ENCODE measurements at places on chromosomes 13 and 19.

GRCh38 chr19:9901020-9901419 lies 35.3 kb downstream of the OLFM2 start:
- no peak for DNase-seq

DNA sequence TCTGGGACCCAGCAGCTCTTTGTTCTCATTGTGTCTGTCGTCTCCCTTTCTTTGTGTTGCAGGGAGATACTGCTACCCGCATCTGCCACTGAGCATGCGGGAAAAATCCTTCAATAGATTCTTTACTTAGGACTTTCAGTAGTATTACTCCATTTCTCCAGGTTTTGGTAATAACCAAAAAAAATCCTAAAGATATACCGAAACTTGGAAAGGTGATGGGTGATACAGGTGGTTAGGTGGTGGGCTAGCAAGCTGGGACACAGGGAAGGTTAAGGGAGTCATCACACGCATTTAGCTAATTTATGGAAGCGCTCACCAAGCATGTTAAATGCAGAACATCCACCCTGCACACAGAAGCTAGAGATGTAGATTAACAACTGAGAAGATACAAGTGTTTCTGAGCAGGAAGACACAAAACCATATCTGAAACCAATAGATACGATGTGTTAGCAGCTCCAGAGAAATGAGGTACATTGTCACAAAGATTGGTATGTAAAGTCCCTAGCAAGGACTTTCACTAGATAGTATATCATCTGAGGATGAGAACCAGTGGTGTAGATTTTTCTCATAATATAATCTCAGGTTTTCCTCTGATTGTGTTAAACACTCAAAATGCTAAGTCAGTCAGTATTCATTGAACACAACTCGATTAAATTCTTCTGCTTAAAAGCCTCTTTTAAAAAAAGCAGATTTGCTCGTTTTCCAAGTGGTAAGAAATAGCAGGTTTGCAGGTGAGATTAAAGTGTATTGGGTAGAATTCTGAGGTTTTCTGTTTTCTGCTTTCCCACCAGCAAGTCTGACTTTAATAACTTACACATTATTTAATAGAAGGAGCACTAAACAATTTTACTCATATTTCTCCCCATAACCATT lies 1.2 kb upstream of the SLAIN1 start:
- peak; percentile 20 for DNase-seq

DNA sequence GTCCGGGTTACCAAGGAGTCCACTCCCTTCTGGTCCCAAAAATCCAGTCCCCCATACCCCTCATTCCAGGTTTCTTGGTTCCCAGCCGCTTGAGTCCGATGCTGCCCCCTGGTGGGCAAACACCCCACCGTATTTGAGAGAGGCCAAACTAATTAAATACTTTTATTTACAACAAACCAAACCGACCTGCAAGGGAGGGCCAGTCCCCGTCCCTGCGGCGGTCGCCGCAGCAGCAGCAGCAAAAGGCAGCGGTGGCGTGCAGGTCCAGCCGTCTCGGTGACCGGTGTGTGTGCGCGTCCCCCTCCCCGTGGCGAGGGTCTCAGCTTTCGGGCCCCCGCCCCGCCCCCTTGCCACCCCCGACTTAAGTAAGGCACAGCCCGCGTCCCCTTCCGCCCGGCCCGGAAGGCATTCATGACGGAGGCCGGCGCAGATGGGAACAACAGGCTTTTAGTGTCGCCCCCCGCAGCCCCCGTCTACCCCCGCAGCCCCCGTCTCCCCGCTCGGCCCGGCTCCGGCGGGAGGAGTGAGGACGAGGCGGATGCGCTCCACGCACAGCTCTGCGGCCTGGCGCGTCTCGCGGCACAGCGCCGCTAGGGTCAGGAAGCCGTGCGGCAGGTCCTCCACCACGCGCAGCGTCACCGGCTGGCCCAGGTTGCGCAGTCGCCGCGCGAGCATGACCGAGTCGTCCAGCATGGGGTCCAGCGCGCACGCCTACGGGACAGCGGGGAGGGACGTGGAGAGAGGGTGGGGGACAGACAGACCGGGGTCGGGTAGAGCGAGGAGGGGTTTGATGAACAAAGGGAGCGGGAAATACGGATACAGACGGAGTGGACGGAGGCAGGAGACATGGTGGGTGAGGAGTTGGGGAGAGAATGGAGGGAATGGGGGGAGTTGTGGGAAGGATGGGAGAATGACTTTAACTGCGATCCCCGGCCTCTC lies 11.5 kb upstream of the CNFN start:
- DNase-seq = peak; percentile 63

- peak; percentile 58 for DNase-seq
Observed at GRCh38 chr13:94617389-94618000, 15.8 kb downstream of the GPR180 start.

DNA sequence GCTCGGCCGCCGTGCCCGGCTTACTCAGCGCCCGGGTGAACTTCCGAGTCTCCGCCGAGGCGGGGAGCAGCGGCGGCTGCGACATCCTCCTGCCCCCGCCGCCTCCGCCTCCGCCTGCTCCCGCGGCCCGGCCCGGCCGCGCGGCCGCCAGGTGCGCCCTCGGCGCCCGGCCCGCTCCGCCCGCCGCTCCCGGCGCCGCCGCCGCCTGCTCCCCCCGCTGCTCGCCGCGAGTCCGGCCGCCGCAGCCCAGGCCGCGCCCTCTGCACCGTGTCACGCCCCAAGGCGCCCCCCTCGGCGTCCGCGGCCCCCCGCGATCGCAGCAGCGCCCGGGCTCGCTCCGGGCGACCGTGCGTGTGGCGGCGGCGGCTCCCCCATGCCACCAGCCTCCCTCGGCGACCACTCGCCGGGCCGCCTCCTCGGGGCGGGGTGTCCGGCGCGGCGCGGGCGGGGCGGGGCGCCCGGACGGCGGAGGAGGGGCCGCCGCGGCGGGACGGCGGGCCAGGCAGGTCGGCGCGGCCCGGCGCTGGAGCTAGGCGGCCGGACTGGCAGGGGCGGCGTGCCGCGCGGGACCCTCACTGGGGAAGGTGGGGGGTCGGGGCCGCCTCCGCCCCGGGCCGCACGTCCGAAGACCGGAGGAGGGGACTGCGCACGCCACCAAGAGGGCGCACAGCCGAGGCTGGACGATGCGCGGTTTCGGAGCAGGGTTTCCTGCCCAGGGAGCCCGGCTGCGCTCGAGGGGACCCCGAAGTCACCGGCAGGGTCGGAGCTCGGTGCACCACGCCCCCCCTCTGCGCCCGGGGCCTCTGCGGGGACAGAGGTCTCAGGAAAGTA lies 108.6 kb upstream of the DOCK9 start:
- DNase-seq = peak; percentile 55

DNA sequence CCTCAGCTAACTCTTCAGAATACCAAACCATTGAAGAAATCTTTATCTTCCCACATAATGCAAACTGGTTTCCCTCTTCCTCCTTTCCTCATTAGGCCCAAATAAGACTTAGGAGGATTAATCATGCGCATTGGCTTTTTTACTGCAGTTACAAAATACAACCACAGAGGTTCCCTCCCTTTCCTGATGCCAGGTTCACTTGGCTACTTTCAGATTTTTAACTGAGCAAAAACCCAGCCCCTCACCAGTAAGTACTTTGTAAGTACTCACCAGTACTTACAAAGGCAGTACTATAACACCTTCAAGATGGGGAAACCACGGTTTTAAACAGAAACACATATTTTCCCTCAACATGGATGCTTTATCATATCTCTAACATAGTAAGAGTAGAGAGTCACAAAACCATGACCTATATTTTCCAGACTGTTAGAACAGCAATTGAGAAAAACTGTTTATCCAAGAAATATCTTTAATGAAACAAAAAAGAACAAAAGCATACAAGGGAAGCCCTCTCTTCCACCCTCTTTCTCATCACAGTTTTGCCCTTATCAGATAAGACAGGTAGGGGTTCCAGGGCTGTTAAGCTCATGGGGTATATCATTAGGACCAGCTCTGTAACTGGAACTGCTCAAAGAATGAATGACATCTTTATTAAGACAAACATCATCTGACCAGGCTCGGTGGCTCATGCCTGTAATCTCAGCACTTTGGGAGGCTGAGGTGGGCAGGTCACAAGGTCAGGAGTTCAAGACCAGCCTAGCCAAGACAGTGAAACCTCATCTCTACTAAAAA lies 12.7 kb downstream of the FOXO1 start:
- no peak for DNase-seq

GRCh38 chr13:47594833-47595232 lies 406.2 kb downstream of the SUCLA2 start:
- no peak for DNase-seq

DNA sequence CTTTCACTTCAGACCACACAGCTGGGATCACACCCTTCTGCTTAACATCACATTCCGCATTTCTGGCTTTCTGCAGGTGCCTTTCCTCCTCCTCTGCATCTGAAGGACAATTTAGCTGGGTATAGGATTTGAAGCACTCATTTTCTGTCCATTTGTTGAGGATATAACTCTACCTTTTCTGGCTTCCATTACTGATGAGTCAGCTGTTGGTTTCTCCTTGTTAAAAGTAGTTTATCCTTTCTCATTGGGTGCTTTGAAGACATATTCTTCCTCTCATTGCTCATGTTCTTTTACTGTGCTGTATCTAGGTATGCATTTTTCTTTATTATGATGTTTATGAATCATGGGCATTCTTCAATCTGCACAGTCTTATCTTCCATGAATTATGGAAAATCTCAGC lies 199.3 kb upstream of the SOX1 start:
- DNase-seq = no peak

DNA sequence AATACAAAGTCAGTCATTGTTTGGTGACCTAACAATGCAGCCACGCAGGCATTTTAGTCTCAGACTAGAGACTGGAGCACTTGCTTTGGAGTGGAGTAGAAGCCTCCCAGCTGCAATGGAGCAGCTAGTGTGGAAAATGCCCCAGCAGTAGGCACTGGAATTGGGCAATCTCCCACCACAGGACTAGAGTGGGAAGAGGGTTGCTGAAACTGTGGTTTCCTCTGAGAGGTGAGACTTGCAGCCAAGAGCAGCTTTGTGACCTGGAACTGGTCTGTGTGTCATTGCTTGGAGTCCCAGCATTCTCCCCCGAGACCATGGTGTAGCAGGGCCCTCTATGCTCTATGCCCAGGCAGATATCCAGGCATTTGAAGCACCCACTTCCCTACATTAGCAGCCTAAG lies 556.3 kb downstream of the UQCRFS1 start:
- DNase-seq = no peak

DNA sequence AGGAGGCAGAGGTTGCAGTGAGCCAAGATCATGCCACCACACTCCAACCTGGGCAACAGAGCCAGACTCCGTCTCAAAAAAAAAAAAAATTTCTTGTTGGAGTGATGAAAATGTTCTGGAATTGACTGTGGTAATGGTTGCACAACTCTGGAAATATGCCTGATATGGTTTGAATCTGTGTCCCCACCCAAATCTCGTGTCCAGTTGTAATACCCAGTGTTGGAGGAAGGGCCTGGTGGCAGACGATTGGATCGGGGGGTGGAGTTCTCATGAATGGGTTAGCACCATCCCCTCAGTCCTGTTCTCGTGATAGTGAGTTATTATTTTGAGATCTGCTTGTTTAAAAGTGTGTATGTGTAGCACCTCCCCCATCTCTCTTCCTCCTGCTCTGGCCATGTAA lies 41.1 kb upstream of the MAP3K10 start:
- DNase-seq = no peak

- DNase-seq = no peak
Observed at GRCh38 chr13:109875746-109876145, 89.4 kb upstream of the IRS2 start.

GRCh38 chr19:1673645-1674292 lies 21.4 kb upstream of the TCF3 start:
- DNase-seq = peak; percentile 16

DNA sequence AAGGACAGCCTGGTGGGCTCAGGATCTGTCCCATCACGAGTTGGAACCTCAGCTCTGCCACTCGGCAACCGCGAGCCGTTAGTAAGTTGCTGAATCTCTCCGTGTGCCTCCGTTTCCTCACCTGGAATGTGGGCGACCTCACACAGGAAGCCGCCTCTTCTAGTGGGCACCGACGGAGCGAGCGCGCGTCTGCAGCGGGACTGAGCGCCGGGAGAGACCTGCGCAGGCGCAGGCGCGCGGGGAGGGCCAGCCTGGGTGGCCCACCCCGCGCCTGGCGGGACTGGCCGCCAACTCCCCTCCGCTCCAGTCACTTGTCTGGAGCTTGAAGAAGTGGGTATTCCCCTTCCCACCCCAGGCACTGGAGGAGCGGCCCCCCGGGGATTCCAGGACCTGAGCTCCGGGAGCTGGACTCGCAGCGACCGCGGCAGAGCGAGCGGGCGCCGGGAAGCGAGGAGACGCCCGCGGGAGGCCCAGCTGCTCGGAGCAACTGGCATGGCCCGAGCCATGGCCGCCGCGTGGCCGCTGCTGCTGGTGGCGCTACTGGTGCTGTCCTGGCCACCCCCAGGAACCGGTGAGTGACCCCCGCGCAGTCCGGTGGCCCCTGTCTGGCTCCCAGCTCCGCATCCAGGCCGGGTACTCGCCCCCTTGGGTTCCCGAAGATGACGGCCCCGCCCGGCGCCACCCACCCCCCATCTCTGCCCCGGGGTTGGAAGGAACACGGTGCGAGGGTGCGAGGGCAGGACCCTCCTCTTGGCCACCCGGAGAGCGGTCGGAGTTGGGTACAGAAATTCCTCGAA lies at the start of gene PVR:
TSS of gene PVR (plus strand) at position 306 of the 797 bp plus-strand sequence. CDS start at position 493, 187 bp downstream.
- DNase-seq = peak; percentile 58

All from NCI-H1092 treated with DMSO at 0.1 percent for 48 hours (cell line).